ENCODE measurements at places on chromosomes 6 and 20.

GRCh38 chr6:166942393-166943168 is 13.8 kb downstream of the RNASET2 start:
- DNase-seq: no peak

DNA sequence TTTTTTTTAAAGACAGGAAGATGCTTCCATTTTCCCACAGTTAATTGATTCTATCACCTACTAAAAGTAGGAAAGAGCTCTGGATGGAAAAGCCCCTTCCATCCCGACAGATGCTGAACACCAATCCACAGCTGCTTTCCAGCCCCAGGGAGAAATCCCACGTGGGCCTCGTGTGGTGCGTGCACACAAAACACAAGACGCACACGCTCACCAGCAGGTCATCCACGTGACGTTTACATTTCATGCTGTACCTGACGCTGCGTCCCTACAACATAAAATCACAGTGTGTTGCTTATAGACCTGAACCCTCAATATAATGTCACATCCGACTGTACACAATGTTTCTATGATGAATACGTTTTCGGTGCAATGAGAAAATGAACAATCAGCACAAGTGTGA is 50.2 kb upstream of the DACT2 start:
- DNase-seq: no peak

DNA sequence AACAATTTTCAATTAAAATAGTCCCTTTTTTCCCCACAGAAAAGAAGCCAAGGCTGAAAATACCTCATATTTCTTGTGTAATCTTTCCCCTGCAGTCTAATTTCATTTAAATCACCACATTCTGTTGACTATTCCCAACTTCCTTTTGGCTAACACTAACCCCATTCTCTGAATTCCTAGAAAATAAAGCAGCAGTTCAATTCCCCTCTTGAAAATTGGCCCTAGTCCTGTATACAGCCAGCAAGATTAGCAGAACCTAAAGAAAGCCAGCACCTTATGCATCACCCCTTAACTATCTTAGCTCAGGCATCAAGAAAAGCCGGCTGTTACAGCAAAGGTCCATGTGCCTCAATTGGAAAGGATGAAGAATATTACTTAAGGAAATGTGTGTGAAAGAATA is 69.7 kb downstream of the MDN1 start:
- DNase-seq: no peak

DNA sequence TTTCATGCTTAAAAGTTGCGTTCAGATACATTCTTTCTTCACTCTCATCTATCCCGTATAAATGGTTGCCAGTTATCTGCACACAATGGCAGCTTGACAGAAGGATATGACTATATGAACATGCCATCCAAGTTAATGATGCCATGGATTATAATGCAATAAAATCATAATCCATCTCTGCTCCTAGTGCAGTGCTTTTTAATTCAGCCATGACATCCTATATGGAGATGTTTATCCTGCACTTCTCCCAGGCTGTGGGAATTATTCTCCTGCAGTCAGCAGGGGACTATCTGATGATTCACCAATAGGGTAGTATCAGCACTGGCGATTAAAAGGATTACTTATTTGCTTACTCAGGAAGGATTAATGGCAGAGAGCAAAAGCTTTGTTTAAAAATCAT is 273.8 kb downstream of the SAMD5 start:
- no peak for DNase-seq

DNA sequence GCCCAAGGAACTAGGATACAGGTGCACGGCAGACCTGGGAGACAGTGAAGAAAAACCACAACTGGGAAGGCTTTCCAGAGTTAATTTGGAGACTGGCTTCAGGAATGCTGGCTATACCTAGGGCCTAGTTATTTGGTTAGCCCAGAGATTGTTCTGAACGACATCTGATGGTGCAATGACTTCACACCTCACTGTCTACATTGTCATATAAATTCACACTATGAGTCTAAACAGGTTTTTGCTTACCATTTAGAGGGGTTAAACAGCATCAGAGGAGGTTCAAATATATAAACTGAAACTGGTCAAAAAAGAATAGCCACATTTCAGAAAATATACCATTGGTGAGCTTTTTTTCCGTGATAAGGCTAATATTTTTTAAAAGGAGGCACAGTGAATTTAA is 16.7 kb downstream of the UBE2V1 start:
- DNase-seq: no peak

- DNase-seq: no peak
These were observed 420.5 kb upstream of the SOX4 start for GRCh38 chr6:21173031-21173430.

DNA sequence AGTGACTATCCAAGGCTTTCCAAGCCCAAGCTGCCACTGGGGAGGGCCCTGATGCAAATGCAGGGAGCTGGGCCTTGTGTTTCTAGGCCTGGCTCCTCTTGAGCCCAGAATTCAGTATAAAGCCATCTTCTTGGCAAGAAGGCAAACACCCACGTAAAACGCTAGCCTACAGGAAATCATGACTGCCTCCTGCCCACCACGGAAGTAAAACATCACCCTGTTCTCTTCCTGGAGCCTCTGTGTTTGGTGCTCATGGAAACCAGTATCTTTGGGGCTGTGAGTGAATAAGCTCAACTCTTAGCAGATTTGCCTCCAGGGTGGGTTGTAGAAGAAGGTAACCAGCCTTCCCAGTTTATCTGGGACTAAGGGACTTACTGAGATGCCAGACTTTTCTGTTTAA is 271.0 kb downstream of the ZNF217 start:
- DNase-seq: peak; percentile 46

DNA sequence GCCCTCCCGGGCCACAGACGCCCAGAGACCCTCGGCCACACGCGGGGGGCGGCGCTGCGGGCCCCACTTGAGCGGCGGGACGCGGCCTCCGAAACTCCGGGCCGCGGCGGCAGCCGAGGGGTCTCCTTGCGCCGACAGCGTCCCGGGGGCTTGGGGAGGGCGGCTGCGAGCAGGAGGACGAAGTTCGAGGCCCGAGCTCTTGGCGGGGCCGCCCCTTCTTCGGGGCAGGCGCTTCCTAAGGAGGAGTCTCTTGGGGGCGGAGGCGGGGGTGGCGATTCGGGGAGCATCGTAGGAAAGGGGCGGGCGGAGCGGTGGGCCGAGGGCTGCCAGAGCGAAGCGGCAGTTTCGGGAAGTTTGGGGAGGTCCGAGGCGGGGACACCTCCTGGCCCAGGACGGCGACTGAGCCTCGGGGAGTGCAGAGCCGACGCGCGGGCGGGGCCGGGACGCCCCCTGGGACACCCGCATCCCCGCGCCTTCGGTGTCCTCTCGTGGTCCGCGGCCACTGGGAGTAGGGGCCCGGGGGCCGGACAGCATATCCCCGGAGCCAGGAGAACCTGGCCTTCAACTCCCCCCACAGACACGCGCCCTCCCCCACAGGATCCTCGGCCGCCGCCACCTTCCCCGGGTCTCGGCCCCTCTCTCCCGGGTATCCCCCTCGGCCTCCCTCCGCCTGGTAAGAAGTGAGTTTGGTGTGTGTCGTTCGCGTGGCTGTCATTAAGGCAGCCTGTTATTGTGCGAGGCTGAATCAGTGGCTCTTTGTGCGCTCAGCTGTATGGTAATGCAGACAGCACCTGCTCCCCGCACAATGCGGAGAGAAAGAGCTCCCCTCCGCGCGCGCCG is 613 bp upstream of the DLL1 start:
- DNase-seq: peak; percentile 61

DNA sequence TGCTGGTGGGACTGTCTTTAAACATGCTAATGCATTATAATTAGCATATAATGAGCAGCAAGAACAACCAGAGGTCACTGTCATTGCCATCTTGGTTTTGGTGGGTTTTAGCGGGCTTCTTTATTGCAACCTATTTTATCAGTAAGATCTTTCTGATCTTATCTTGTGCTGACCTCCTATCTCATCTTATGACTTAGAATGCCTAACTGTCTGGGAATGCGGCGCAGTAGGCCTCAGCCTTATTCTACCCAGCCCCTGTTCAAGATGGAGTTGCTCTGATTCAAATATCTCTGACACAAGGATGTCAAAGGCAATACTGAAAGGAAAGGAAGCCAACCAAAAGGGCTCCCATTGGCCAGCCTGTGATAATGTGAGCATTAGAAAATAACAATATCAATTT is 29.8 kb upstream of the SEC63 start:
- no peak for DNase-seq

DNA sequence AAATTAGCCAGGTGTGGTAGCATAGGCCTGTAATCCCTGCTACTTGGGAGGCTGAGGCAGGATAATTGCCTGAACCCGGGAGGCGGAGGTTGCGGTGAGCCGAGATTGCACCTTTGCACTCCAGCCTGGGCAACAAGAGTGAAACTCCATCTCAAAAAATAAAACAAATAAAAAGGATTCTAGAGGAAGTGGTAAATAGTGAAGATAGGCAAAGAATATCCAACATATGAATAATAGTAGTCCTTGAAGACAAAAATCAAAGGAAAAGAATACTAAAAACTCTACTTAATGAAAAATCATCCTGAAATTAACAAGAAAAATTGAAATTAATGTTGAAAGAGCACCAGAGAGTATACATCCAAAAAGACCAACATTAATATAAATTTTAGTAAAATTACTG is 67.0 kb upstream of the MRAP2 start:
- DNase-seq: no peak

DNA sequence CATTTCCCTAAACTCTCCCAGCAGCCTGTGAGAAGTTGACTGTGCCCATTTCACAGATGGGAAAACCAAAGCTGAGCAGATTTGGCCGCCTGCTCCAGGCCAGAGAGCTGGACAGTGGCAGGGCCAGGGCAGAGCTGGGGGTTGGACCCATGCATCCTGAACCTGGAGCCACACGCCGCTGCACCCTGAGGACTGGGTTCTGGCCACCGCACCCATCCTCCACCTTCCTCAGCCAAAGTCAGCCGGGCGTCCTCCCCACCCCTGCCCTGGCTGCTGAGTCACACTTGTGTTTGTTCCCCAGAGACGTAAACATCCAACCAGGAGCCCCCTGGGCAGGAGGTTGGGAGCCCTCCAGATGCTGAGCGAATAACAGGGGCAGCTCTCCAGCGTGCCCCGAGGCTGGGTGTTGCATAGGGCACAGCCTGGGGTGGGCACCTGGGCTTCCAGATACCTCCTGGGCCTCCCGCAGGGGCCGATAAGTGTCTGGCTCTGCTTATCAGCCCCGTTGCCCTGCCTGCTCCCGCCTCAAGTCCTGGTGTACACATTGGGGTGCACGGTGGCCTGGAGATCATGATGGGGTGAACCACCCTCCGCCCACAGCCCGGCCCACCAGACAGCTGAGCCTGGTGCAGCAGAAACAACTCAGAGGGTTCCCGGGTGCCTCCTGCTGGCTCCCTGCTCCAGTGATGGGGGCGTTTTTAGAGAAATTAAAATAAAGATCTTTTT is 23.8 kb downstream of the RBM38 start:
- peak; percentile 68 for DNase-seq

- DNase-seq: no peak
These were observed 713 bp upstream of the RNF144B start for GRCh38 chr6:18386298-18386976.

DNA sequence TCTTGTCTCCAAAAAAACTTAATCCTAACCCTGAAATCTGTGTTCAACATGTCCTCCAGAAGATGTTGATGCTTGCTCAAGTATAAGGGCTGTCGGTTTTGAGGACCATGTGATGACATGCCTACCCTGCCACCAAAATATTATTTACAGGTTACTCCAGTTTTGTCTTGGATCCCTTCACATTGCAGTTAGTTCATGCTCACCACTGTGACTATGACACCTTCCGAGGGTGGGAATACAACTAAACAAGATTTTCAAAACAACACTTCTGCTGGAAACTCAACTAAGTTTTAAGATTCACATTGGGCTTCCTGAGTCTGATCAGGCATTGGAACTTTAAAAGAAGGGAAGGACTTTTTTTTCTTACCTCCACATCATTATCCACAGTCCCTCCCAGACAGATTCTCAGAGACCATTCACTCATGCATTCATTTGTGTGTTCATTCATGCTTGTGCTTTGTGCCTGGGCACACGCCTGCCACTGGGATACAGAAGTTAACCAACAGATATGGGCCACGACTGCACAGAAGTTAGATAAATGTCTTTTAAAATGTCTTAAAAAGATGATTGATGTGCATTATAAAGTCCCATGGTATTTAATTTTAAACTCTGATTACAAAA is 118.7 kb upstream of the GJE1 start:
- peak; percentile 48 for DNase-seq

DNA sequence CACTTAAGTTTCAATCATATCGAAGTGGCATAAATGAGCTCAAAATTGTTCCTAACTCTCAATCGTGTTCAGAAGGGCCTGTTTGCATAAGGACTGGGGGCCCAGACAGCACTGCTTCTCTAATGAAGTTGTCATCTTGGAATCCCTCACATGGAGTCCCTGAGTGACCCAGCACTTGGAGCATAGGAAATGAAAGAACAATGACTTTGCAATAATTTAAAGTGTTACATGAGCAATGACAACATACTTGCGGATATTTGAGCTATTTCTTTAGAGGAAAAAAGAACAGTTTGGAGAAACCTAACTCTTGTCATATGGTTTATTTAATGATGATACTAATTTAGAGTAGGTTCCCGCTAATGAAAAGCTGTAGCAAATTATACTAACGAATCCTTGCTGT is 239.9 kb downstream of the TSHZ2 start:
- no peak for DNase-seq

GRCh38 chr6:116827561-116828240 is 1.2 kb downstream of the GPRC6A start:
- no peak for DNase-seq

DNA sequence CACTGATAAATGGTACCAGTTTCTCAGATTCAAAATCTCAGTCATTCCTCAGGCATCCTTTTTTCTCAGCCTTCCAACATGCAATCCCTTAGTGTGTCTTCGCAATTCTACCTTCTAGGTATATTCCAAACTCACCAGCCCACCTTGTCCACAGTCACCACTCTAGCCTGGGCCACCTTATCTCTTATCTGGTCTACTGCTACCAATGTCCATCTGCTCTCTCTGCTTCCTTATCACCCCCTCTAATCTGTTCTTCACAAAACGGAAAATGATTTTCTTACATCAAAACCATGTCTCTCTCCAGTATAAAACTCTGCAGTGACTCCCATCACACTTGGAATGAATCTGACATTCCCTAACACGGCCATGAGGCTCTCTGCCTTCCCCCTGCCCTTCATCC is 91.9 kb downstream of the PREP start:
- no peak for DNase-seq

DNA sequence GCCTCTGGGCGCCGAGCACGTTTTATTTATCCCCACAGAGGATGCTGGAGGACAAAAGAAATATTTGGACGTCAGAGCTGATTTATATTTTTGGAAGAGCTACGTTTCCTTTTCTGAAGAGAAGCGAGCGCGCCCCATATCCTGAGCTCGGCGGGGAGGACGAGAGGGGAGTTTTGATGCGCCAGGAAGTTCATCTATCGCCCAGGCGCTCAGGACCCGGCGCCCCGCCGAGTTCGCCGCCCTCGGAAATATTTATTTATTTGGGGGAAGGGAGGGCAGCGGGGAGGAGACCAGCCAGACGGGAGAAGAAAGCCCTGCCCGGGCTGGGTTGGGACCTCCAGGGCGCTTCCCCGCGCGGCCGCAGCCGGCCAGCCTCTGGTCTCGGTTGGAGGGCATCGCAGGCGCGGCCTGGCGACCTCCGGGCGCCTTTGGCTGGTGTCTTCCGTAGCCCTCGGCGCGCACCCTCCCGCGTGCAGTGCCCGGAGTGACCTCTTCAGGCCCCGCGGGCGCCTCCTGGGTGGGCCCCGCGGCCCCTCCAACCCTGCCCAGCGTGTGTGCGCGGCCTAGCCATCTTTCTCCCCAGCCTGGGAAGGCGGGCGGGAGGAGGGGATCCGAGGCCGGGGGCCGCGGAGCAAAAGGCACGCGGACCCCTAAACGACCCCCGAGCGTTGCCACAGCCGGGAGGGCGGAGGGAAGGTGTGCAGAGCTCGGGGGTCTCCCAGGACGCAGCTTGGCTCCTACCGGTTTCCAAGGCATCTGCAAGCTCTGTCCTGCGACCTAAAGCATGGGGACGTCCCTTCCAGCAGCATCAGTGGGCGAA is 5.4 kb upstream of the FOXF2 start:
- DNase-seq: no peak
